ENCODE measurements at places on chromosomes 11 and 22.

GRCh38 chr11:115193914-115194801 is 310.1 kb downstream of the CADM1 start:
- DNase-seq, result no peak

DNA sequence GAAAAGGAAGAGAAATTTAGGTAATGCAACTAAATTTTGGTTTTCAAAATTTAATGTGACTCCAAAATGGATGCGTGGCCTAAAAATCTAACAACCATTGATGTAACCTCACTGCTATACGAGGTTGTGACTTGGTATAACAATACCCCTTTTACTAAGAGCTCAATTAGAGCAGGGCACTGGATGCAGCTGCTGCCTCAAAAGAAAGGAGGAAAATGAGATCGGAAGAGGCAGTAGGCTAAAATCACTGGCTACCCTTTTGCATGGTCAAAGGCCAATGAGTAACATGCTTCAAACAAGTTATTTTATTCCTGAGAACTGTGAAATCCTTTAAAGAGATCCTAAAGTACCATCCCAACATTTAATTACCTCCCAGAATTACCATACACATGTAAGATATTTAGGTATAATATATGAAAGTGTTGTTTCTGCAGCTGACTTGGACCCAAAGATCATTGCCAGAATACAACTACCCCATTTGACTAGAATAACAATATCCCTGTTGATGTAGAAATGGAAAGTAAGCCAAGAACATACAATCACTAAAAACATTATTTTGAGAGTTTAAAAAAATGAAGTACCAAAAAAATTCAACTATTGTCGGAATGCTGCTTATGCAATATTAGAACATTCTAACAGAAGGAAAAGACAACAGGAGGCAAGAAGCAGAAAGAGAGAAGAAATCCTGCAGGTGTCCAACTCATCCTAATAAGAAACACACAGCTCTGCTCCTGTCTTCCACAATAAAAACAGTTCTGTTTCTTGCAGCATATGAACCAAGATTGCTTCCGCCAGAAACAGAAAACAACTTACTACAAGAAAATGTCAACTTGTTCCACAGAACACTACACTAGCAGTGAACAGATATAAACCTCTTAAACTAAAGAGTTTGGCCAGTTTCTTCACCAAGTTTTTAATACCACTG is 15.0 kb downstream of the SIK3 start:
- DNase-seq, result no peak

DNA sequence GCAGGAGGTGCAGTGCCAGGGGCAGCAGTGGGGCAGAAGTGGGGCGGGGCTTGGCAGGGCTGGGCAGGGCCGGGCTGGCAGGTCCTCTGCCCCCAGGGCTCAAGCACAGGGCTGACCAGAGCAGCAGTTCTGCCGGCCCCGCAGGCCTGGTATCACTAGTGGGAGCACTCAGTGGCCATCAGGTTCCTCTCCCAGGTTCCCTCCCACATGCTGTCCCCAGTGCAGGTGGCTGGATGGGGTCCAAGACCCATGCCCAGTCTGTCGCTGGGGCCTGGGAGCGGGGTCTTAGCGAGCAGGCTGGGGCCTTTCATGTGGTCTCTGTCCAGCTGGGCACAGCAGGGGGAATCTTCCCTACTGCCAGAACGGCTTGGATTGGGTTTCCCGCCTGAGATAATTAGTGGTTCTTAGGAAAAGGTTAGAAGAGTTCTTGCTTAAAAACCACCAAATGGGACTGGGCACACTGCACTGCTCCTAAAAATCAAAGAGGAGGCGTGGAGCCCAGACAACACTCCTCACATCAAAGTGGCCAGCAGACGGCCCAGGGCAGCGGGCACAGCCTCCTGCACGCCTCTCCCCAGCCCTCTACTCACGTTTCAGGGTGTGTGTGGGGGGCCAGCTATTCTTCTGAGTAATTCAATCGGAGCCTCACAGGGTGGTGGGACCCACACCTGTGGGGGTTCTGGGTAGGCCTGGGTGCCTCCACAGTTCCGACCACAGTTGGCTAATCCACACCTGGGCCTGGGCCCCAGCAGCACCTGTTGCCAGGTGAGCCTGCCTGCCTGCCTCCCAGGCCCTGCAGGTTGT is 45.6 kb downstream of the TPCN2 start:
- no peak for DNase-seq

- no peak for DNase-seq
Observed at GRCh38 chr11:2836315-2837095, 49.1 kb downstream of the CDKN1C start.

DNA sequence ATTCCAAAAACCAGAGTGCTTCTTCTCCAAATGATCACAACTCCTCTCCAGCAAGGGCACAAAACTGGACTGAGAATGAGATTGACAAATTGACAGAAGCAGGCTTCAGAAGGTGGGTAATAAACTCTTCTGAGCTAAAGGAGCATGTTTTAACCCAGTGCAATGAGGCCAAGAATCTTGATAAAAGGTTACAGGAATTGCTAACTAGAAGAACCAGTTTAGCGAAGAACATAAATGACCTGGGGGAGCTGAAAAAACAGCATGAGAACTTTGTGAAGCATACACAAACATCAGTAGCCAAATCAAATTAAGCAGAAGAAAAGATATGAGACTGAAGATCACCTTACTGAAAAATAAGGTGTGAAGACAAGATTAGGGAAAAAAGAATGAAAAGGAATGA is 15.5 kb downstream of the OR52M1 start:
- no peak for DNase-seq

- DNase-seq, result no peak
Observed at GRCh38 chr11:7830740-7831139, 34.0 kb upstream of the OR5P2 start.

DNA sequence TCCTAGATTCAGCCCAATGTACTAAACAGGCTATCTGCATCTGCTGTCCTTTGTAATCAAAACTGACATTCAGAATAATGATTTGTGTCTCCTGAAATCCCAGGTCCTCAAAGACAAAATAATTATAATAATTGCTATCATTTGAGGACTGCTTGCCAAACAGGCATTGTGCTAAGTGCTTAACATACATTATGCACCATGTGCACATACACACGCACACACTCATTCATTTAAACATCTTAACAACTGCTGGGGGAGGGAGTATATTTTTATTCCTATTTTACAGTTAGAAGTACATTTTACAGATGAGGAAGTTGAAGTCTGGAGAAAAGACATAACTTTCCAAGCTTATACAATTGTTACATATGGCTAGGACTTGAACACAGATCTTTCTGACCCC is 308.0 kb upstream of the ZC3H12C start:
- no peak for DNase-seq

DNA sequence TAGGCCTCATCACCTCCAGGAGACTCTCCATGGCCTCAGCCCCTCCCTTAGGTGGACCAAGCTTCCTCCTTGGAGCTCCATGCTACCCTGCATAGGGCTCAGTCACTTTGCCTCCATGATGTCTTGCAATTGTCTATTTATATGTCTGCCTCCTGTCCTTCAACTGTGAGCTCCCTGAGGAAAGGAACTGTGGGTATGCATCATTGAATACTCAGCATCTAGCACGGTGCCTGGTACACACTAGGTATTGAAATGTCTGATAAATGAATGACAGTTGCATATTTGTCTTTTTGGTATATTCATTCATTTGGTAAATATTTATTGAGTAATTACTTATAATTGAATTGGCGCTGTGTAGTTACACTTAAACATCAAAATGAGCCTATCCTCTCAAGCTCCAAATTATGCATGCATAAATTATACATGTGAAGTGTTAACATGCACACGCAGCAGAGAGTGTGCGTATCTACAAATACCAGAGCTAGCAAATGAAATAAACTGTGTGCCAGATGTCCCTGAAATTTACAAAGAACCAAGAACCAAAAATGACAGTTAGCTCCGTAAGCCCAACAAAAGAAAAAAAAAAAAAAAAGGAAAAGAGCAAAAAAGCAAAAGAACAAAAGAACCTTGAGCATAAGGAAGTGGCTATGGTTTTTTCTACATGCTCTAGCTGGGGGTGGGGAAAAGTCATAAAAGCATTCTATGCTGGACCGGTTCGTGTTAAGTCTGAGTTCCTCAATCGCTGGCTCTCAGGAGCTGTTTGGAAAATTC is 25.2 kb downstream of the GRAP2 start:
- no peak for DNase-seq

DNA sequence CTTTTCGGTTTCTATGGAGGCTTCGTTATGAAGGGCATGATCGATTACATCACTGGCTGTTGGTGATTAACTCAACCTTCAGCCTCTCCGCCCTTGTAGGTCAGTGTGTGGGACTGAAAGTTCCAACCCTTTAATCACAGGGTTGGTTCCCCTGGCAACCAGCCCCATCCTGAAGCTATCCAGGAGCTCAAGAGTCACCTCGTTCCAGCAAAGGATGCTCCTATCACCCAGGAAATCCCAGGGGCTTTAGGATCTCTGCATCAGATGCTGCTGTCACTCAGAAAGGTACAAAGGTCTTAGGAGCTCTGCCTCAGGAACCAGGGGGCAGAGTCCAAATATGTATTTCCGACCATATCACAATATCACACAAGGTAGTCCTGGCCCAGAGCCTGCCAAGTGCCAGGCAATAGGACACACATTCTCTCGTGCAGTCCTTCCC is 123.5 kb upstream of the PARVA start:
- DNase-seq, result no peak

- no peak for DNase-seq
Observed at GRCh38 chr11:11628651-11629050, 6.8 kb upstream of the GALNT18 start.

DNA sequence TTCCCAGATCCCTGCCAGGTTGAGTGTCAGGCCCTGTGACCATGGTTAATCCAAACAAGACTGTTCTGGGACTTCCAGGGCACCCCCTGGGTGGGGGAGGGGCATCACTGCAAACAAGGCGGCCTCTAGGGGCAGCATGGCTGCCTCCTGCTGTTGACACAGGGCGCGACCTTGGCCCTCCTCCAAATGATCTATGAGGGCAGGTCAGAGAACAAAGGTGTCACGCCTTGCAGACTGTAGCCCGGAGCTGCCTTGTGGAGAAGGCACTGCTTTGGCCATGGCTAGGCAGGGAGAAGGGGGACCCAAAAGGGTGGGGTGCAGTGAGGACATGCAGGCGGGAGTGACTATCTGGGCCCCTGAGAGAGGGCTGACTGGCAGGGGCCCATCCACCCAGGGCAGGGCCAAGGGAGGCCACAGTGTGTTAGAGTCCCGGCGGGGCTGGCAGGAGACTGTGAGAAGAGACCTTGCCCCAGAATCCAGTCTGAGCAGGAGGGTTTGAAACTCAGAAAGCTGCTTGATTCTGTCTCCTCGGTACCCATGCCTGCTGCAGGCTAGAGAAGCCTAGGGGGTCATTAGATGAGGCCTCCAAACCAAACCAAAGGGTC is 35.6 kb downstream of the KCNC1 start:
- DNase-seq, result no peak

GRCh38 chr11:69101115-69101791 is 52.5 kb downstream of the TPCN2 start:
- no peak for DNase-seq

GRCh38 chr22:30503551-30503950 is 1.9 kb downstream of the SEC14L4 start:
- DNase-seq, result no peak

DNA sequence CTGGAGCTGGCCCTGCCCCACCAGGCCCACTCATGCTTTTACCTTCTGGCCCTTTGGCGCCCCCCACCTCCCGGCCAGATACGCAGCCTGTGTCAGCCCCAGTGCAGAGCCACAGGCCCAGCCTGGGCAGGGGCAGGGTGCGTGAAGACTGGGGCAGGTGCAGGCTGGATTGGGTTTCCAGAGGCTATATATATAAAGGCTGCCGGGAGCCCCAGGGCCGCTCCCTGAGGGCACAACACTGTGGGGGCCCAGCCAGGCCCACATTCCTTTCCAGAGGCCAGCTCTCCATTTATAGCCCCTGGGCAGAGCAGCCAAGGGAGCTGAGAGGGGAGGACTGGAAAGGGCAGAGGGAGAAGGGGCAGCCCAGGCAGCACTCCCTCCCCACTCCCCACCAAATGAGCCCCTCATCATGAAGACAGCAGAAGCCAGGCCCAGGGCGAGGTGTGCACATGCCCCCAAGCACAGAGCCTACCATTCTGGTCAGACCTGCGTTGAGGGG is 5.0 kb upstream of the MYOD1 start:
- no peak for DNase-seq

- DNase-seq, result no peak
Observed at GRCh38 chr22:38456272-38456835, 1.4 kb upstream of the KCNJ4 start.

GRCh38 chr11:8285796-8286195 is 22.1 kb upstream of the LMO1 start:
- no peak for DNase-seq

GRCh38 chr22:49017482-49018329 is 810.0 kb downstream of the BRD1 start:
- no peak for DNase-seq

GRCh38 chr11:10743354-10744000 is 7.6 kb upstream of the CTR9 start:
- no peak for DNase-seq

DNA sequence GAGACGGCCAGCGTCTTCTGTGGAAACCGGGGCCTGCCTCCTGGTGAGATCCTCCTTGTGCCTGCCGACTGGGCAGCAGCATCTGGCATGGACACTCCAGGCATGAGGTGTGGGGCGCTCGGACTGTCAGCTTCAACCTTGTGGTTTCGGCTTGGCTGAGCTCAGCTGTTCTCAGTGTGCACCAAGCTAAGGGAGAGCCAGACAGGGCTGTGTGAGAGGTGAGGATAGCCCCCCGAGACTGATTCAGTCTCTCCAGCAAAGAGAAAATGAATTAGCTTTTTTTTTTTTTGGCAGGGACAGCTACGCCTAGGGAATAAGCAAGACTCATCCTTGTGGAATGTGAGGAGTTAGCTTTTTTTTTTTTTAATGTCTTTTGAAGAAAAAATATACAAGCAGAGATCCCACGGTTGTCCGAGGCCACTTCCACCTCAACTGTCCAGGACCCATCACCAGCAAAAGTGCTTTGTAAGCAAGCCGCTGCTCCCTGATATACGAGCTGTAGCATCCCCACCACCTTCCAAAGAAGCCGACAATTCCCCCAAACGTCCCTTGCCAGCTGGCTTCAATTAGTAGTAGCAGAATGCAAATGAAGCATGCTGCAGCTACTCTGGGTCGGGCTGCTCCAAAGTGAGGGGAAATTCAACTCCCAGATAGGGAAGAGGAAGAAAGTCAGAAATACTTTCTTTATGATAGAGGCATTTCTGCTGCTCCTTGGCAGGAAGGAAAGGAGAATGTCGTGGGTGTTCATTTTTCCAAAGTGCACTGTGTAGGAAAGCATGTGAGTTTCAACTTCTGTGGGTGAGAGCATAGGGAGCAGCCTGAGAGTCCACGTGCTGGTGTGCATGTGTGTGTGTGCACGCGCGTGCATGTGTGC is 9.7 kb upstream of the THY1 start:
- no peak for DNase-seq

DNA sequence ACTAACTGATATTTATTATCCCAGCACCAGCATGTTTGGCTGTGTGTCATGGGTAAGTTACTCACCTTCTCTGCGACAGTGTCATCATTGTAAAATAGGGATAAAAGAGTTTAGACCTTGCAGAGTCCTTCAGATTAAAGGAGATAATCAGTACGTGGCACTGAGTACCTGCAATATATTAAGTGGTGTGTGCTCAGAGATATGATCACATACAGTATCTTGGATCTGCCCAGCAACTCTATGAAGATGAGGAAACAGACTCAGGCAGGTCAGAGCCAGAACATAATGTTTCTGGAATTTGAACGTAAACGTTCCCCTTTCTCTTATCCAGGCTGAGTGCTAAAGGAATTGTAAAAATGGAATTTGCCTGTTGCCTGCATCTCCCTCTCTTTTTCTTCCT is 46.9 kb upstream of the ELF5 start:
- no peak for DNase-seq

GRCh38 chr22:37119872-37120271 is 10.4 kb upstream of the TMPRSS6 start:
- no peak for DNase-seq

Measured in cerebellar nuclear complex (tissue), 1 donor.